ENCODE measurements at places on chromosomes 11 and 22.

- DNase-seq = no peak
Observed at GRCh38 chr11:45926001-45926401, 3.5 kb downstream of the LARGE2 start.

- DNase-seq = no peak
Observed at GRCh38 chr22:32218470-32218869, 13.6 kb upstream of the RFPL2 start.

DNA sequence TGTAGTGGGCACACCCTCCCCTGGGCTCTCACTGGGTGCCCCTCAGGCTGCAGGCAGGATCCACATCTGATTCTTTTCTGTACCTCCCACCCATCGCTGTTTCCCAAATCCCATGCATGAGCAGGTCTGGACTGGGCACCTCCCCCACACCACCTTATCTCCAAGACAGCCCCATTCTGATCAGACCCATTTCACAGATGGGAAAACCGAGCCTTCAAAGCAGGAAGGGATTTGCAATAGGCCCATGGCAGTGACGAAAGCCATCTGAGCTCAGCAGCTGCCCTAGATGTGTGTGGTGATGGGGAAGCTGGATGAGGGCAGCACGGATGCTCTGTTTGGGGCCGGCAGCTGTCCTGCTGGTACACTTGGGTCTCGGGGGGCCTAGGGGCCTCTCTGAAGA is 41.4 kb downstream of the WNT7B start:
- DNase-seq = no peak

DNA sequence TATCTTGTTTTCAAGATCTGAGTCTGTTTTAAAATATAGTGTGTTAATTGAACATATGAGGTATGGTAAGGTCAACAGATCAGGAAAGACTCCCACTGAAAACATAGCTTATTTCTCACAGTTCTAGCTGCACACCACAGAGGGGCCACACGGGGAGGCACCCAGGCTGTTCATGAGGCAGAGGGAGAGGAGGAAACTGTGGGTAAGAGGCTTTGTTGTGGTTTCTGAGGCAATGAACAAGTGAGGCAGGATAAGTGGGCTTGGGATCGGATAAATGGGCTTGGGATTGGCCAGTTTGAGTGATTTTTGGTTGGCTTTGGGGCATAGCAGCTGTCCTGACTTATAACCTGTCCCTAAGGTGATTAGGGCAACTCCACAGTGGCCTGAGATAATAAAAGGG is 242.1 kb downstream of the LUZP2 start:
- DNase-seq = no peak

DNA sequence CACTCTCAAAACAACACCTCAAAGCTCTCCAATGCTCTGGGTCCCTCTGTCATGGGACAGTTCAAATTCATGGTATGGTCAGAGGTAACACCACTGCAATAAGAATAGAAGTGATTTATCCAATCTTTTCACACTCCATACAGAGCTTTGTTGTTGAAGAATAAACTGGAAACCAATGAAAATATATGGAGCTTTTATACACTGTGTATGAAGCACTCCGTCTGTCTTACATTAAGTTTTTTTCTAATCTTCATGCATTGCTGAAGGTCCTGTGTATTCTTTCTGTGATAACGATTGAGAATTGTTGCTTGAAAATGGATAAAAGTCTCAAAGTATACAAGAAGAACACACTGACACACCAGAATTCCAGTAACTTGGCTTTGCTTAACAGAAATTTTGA is 603.7 kb upstream of the LUZP2 start:
- no peak for DNase-seq

DNA sequence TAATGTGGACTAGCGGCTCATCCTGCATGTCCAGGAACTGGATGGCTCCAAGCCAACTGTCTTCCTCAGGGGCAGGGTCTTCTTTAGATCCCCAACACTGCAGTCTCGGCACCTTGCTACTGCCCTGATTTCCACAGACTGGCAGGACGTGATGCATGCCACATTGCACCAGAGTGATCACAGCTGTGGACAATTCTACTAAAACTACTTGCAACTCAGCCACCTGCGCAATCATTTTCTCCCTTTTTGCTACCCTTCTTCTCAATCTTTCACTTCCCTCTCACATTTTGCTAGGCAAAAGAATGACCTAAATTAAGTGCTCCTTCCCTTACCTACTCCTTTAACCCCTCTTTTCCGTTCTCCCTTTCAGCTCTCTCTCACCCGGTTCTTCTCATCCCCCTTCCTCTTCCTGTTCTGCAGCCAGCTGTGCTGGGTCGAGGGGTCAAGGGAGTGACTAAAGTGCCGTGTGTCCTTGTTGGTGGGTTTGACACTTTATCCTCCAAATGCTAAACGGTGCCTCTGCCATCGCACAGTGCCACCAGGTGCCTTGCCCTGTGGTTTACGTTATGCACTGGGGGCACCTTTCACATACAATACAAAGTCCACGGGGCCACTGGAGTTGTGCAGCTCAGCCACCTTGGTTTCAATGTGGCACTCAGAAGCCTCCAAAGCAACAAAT is 11.5 kb upstream of the PEX26 start:
- no peak for DNase-seq

DNA sequence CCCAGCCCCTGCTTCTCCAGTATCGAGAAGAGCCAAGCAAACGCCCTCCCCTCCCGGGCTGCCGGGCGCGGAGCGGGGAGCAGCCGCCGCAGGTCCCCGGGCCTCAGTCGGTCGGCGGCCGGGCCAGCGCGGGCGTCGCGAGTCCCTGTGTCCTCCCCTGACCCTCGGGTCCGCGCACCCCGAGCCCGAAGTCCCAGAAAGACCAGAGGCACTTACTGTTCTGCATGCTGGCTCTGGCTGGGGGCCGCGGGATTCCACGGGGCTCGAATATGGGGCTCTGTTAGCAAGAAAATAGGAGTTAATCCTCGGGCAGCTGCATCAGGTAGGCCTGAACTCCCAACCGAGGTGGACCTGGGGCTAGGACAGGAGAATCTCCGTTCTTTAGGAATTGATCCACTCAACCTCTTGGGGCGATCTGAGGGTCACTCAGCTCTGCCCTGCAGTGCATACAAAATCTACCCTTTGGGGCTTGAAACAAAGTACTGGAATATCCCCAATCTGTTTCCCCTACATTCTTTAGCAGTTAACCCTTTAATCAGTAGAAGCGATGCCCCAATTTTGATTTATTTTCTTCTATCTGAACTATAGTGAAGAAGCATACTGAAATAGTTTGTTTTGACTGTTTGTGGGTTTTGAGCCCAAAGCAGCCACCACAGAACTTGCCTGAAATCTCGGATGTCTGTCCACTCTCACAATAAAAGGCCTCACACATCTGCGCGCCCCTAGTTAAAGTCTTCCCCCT is 4.8 kb downstream of the PAX6 start:
- DNase-seq = no peak

- DNase-seq = no peak
Observed at GRCh38 chr11:100640646-100641045, 46.4 kb upstream of the ARHGAP42 start.

DNA sequence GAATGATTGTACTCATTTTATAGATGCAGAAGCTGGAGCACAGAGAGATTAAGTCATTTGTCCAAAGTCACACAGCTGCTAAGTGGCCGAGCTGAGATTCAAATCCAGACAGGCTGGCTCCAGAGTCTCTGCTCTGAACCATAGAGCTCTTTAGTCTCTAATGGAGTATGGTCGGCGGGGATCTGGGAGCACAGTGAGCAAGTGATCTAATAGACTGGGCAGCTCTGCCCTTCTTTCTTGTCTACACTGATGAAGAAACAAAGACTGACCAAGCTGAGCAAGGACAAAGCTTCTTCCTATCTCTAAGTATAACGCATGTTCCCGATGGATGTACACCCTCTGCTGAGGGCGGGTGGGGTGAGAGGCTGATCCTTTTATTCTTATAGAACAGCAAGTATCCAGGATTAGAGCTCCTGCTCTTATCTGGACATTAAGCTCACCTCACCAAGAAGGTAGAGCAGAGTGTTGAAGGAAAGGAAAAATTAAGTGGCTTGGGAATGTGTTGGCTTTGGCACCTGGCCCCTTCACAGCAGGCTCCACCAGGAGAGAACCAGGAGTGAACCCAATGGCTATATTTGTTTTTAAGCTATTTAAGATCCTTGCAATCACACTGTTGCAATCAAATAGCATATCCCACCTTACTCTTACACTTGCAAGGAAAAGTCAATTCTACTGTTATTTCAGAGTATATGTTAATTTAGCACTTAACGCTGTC is 68.7 kb downstream of the ETS1 start:
- DNase-seq = no peak

DNA sequence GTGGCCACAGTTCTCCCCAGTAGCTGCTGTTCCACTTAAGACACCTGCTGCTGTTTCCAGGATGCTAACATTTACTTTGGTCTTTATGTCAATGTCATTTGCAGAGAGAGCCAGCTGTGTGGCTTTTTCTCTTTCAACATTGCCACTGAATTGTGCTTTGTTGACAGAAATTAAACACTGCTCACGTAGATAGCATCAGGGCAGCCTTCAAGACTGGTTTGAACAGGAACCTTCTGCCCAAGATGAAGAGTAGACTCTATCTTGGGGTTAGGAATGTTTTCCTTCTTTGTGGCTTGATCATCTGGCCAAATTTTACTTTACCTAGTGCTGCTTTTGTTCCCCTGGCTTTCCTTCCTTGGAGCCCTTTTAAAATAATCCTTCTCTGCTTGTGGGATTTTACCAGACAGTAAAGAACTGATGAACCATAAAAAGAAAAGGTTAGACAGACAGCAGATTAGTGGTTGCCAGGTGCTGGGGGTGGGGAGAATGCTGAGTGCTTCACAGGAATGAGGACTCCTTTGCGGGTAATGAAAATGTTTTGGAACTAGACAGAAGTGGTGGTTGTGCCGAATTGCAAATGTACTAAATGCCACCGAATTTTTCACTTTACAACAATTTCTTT is 22.7 kb upstream of the XBP1 start:
- no peak for DNase-seq

- DNase-seq = no peak
Observed at GRCh38 chr22:49933236-49934159, 15.1 kb downstream of the CRELD2 start.

- DNase-seq = no peak
Observed at GRCh38 chr11:69705351-69705811, 1.6 kb upstream of the FGF19 start.

DNA sequence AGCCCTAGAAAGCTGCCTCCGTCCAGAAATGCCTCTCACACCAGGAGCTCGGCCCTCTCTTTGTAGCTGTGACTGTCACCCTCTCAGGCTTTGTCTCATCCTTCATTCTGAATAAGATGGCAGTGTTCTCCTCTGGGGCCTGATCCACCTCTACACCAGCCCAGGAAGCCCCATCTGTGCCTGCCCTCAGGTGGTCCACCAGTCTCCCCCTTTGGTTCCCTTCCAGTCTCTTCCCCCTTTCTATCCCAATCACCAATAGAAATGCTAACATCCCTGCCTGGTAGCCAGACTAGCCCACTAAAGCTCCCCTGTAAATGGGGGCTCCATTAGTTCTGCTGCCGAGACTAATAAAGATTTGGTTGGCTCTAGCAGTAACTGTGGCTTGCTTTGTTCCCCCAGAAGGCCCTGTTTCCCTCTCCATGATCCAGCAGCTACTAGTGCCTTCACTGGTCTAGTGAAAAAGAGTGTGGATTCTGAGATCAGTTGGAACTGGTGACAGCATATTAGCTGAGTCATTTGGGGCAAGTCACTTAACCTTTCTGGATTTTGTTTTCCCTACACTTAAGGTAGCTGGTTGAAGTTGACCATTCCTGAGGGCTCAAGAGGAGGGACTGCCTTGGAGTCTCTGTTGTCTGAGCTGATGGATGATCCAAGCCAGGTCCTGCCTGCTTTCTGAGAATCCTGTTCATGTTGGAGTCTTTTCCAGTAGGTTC is 16.2 kb downstream of the PLEKHB1 start:
- no peak for DNase-seq

GRCh38 chr22:32922186-32922585 is 120.7 kb downstream of the TIMP3 start:
- DNase-seq = no peak

DNA sequence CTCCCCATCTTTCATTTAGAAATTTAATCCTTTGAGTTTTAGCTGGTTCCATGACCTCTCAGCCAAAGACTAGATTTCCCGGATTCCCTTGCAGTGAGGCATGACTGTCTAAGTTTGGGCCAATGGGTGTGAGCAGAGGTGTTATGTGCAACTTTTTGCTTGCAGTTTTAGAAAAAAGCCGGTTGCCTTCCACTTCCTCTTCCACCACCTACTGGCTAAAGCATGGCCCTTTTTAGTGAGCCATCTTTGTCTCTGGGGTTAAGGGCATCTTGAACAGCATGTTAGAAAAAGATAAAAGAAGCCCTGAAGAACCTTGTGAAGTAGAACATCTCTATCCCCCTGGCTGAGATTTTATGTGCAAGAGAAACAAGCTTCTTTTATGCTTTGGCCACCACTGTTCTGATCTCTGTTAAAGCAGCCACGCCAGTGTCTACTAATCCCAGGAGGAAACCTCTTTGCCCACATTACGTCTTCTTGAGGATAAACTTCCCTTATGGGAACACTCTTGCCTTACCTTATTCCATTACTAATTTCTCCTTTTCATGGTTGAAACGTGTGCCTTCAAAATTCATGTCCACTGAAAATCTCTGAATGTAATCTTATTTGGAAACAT is 279.9 kb downstream of the TENM4 start:
- no peak for DNase-seq

DNA sequence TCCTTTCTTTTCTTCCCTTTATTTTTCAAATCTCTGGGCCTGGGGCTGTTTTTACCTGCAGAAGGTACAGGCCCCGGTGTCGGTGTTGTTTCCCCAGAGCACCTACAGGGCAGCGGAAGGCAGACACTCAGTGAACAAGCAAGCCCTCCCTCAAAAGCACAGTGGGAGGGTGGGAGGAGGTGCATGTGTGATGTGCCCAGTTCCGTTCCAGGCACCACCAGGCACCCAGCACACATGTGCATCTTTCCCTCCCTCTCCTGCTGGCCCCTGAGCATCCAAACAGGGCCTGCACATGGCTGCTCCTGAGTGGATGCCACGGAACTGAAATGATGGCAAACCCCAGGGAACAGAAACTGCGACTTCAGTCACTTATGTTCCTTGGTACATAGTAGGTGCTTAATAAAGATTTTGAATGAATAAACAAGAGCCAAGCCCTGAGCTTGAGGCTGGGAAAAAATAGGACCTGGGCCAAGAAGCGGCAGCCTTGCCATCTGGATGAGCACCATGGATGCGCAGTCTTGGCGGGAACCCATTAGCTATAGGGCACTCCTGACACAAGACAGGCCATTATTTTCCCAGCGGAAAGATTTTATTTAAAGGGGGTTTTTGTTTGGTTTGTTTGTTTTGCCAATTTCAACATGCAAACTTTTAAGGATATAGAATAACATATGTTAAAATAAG is 47.8 kb downstream of the ARRB1 start:
- no peak for DNase-seq

DNA sequence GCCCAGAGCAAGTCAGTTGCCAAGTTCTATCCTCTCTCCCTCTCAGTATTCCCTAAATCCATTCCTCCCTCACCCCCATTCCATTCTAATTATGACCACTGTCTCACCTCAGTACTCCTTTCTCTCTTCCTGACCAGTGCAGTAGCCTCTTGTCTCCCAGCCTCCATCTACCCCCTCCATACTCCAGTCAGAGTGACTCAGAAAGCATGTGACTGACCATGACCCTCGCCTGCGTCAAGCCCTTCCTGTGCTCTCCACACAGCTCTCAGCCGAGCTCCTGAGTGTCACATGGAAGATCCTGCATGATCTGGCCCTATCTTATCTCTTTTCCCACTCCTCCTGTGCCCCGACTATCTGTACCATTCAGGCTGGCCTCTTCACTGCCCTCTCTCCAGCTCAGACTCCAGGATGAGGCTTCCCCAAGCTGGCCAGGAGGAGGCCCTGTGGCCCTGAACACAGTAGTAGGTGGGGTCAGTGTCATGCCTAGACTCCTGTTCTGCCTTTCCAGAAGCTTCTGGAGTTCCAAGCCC is 42.6 kb downstream of the NEU3 start:
- no peak for DNase-seq

GRCh38 chr11:11500744-11501487 is 120.9 kb downstream of the GALNT18 start:
- no peak for DNase-seq
